ENCODE measurements at places on chromosomes 4 and X.

DNA sequence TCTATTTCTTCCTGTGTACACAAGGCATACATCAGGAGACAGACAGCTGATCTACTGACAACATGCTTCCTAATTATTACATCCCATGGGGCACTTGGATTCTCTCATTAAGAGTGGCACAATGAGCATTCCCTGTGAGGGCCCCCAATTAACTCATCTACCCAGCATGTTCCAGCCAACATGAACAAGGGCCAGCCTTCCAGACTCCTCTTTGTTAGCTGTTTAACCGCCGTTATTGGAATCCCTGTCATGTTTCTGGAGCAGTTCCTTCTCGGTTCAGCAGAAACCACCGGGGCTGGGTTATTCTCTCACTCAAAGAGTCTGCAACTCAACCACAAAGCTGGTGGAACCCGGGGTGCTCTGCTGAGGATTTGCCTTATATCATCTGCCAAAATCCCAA lies 9.9 kb upstream of the GPM6B start:
- no peak for DNase-seq

DNA sequence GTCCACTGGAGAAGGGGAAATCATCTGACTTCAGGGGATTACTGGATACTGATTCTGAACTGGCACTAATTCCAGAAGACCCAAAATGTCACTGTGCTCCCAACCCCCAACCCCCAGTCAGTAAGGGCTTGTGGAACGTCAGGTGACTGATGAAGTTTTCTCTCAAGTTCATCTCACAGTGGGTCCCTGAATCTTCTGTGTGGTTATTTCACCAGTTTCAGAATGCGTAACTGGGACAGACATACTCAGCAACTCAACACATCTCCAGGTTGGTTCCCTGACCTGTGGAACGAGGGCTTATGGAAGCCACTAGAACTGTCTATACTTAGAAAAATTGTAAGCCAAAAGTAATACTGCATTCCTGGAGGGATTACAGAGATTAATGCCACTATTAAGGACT lies 45.3 kb downstream of the DDX60L start:
- DNase-seq: no peak

GRCh38 chrX:17390419-17390850 lies 15.4 kb downstream of the NHS start:
- no peak for DNase-seq

DNA sequence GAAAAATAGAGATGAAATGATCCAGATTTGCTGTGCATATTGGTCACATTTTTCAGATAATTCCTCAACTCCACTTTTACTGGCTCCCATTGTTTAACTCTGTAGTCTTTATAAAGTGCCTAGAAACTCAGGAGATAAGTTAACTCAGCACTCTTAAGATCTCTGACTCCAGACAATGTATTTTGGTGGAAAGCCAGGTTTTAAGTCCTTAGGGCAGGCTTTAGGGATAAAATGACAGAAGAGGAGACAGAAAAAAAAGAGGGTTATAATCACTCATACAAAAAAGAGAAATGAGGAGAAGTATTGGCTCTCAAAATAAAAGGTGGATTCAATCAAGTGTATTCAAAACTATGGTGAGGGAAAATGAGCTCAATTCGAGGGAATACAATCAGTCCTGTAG lies 674.8 kb upstream of the INTU start:
- DNase-seq: no peak

- no peak for DNase-seq
Measured at GRCh38 chrX:28126886-28127285, 145.6 kb upstream of the DCAF8L1 start.

DNA sequence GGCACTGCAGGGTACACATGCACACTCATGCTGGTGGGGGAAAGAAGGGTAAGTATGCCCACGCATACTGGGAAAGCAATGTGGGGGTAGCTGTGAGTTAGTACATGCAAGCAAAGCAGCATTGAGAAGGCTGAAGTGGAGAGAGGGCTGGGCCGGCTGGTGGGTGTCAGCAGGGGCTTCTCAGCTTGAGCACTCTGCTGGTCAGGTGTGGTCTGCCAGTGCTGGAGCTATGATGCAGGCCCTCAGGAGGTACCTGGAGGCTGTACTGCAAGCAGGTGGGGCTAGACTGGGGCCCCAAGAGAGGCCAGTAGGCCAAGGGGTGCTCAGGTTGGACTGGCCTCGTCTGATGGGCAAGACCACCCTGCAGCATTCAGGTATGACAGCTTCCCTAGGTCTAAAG lies 61.9 kb upstream of the SERPINA7 start:
- DNase-seq: no peak

DNA sequence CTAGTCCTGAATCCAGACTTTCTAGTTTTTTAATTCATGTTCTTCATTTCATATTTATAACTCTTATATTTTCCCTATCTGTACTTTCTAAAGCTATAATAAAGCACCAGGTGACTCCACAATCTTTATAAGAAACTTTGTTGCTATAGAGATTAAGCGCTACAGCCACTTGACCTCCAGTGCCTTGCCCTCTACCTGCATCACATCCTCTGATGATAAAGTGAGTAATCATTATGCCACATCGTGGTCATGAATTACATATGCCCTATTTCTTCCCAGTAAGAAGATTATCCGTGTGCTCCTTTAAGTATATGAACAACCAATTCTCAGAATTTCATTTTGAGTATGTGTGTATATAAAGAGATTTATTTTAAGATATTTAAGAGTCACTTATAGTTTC lies 6.8 kb upstream of the DYNLT3 start:
- DNase-seq: no peak

DNA sequence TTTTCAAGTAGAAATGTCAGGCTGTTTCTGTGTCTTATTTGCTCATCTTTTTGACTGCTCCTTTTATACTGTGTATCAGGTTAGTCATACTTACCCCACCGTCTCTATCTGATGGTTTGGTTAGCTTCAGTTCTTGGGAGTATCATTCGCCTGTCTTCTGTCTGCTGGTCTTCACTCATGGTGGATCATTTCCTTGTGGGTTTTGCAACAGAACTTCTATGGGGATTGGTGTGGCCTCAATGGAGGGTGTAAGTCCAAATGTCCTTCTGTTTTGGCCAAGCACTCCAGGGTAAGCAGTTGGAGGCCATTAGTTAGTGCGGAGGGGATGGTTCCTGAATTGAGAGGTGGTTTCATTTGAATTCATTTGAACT lies 7.2 kb downstream of the ABCD1 start:
- DNase-seq: no peak

DNA sequence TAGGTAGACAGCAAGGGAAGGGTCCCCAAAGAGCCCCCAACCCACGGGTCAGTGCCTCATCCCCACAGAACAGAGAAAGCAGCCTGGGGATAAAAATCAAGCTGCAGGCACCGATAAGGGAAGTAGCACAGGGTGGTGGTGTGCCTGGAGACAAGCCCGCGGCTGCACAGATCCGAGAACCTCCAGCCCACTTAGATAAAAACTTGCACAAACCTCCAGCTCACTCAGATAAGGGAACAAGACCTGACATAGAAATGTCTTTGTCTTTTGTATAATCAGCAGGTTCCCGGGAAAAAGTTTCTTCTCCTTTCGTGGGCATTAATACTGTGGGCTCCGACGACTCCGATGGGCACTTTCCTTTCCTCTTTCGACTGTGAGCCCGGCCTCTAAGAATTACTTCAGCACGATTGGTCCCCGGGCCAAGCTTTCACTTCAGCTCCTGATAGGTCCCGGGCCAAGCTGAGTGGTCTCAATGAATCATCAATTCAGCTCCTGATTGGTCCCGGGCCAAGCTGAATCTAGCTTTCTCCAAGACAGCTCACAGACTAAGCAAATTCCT lies 32.4 kb downstream of the PRDX4 start:
- no peak for DNase-seq

DNA sequence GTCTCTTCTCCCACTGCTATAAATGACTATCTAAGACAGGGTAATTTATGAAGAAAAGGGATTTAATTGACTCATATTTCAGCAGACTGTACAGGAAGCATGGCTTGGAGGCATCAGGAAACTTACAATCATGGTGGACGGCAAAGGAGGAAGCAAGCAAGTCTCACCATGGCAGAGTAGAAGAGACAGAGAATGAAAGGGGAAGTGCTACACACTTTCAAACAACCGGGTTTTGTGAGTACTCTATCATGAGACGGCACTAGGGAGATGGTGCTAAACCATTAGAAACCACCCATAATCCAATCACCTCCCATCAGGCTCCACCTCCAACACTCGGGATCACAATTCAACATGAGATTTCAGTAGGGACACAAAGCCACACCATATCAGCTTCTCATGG lies 11.1 kb downstream of the UBE2NL start:
- no peak for DNase-seq

DNA sequence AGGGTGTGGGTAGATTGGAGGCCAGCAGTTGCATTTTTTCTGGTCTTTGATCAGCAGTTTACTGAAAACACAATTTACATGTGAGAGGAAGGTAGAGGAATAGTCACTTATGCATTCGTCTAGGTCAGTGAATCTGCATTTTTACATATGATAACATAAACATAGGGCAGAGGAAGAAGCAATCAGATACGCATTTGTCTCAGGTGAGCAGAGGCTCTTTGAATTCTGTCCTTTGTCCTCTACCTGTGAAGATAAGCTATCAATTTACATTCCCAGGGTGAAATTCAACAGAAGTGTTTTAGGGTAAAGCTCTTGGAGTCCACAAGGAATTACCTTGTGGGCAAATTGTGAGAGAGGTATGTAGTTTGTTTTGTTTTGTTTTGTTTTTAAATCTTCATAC lies 306.5 kb downstream of the MAGEB5 start:
- DNase-seq: no peak

DNA sequence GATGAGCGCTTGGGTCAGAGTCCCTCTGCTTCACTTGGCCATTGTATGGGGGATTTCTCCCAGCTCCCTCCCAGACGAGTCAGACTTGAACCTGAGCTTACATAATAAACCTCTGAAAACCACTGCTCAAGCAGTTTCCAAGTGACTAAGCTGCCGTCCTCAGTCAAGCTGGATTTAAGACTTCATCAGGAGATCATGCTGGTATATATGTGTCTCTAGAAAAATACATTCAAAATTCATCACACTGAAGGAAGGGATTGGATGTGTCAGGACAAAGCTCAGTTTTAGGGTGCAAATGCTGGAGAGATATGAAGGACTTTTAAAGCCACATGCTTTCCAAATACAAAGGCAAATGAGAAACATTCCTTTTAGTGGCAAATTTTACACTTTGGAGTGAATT lies 114.3 kb downstream of the QDPR start:
- DNase-seq: no peak

GRCh38 chr4:53598483-53598882 lies 7.2 kb upstream of the LNX1 start:
- no peak for DNase-seq

Data from T47D (cell line).